ENCODE measurements at places on chromosomes 6 and 20. TPM values are rescaled to one million over a fixed set of nuclear protein-coding genes. Genes with fewer than 3 reads are reported as not detected.

The PKHD1 gene
- not detected for total RNA-seq

The SLC35D3 gene
- total RNA-seq: not detected

The ALDH5A1 gene
- total RNA-seq: 0.98 TPM

The PAK1IP1 gene
- total RNA-seq: 22.0 TPM

The C20orf96 gene
- total RNA-seq: 4.8 TPM

The ADGB gene
- not detected for total RNA-seq

The RHAG gene
- not detected for total RNA-seq

Data from vein endothelial cell (primary cell).